ENCODE measurements at places on chromosomes 6 and 20.

GRCh38 chr6:90294614-90294988 lies 2.0 kb downstream of the BACH2 start:
- no peak for DNase-seq

GRCh38 chr6:156839591-156840001 lies 62.4 kb downstream of the ARID1B start:
- no peak for DNase-seq

DNA sequence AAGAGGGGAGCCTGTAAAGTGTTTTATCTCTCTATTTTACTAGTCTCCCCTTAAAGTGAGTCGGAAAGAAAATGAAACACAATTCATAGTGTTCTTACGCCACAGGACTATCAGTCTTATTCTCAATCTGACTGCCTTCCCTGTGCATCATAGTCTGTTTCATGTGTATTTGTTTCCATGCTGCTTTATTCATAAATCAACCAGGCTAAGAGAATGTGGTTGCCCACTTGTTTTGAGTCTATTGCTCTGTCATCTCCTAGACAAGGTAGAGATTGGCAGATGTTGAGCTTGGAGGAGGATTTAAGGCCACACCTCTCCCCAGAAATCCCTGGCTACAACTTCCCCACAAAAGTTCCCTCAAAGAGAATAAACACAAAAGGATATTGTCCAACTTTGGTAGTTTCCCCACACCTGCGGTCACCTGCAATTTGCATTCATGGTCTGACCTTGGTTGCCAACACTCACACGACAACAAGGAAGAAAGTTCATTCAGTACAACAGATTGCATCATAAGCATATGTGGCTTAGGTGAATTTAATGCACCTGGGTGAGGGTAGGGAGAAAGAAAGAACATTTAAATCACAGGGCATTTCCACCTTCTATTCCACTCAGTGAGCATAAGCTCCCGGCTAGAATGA lies 167.1 kb upstream of the FBXL4 start:
- DNase-seq, result no peak

DNA sequence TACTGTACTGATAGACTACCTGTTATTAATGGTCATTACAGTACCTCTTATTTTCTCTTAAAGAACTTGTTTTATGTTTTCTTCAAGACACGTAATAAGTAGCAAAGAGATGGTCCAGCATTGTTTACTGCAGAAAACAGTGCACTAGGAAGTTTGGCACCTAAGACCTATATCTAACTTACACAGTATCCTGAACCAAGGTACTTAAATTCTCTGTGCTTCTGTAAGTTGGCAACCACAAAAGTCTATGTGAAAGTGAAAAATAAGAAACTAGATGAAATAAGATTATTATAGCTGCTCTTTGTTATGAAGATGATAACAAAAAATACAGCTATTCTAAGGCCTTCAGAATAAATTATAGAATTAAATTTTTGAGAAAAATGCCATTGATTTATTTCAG lies 411.7 kb upstream of the SOX4 start:
- DNase-seq, result no peak

GRCh38 chr6:117409863-117410262 lies 15.9 kb downstream of the ROS1 start:
- DNase-seq, result no peak

GRCh38 chr20:41176711-41177552 lies 39.6 kb downstream of the PLCG1 start:
- no peak for DNase-seq

DNA sequence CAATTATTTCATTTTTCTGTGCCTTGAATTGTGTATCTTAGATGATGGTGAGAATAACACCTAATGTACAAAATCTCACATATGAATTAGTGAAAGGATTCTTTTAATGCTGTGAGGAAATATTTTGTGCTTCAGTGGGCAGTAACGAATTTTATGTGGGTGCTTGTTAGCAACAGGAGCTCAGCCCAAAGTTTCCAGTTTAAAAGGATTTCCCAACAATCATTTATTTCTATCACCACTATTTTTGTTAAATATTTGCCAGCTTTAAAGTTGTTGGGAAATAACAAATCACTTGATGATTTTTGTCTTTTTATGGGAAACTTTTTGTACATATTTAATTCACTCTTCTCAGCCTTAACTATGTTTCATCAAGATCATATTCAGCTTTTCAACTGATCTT lies 111.8 kb downstream of the QKI start:
- DNase-seq, result no peak
